ENCODE measurements at places on chromosomes 5 and 9.

- no peak for DNase-seq
Measured at GRCh38 chr9:73824671-73825070, 672.5 kb upstream of the RORB start.

DNA sequence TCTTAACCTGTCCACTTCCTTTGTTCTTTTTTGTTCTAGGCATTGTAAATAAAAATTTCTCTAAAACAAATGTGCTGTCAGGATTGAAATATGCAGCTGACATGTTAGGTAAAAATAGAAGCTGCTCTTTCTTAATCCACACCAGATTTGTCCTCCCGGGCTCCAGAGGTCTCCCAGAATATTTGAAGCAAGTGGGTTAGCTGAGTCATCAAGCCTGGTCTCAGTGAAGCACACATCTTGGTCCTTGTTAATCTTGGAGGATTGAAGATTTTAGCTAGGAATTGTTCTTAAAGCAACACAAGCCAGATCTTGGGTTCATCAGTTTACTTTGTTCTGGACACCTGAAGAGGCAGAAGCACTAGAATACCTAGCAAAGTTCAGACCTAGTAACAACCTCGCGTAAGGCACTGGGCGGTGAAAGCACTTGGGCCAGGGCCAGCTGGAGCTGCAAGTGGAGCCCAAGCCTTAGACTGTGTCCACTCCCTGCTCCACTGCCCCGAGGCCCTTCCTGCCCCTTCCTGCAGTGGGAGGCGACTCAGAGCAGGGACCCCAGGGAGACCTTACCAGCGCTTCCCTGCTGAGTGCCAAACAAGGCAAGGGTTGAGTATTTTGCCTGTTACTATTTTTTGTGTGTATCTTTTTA, 36.5 kb downstream of the HABP4 start:
- no peak for DNase-seq

GRCh38 chr5:1801222-1801966, at the start of gene NDUFS6:
TSS of gene NDUFS6 (plus strand) at chr5:1801407. CDS start at chr5:1801418, 11 bp downstream.
- peak; percentile 76 for DNase-seq

GRCh38 chr9:131676431-131676972, 63.4 kb downstream of the RAPGEF1 start:
- no peak for DNase-seq

- no peak for DNase-seq
Measured at GRCh38 chr5:68740226-68740910, 353.4 kb upstream of the SLC30A5 start.

- no peak for DNase-seq
Measured at GRCh38 chr5:138649316-138649720, 74.1 kb upstream of the HSPA9 start.

DNA sequence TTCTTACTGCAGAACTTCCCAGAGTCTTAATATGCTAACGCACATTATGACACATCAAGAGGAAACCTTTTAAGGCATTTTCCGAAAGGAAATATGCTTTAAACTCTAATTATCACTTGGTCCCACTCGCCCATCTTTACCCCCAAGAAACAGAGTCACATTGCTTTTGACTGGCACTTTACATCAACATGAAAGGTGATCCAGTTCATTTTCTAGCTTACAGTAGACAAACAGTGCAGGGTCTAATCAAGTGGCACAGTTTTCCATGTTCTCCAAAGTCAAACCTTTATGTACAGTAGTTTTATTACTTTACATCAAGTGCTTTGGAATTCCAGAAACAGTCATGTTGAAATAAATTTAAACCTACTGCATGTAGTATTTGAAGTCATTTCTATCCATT, 12.0 kb downstream of the RAB14 start:
- DNase-seq, result no peak

DNA sequence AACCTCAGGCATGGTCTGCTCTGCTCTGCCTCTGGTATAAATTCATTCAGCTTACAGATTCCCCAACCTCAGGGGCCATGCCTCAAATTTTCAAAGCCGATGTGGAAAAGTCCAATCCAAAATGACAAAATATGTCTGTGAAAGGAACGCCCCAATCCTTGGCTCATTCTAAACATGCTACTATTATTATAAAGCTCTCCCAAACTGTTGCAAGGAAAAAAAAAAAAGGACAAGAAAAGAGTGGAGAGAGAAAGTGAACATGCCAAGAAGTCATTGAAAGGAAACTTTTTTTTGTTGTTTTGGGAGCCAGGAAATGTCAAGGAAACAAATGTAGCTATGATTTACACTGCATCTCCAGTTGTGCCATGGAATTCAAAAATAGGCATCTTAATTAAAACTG, 3.8 kb downstream of the COL23A1 start:
- DNase-seq, result no peak

GRCh38 chr9:88258024-88258423, 119.7 kb upstream of the SPATA31C2 start:
- DNase-seq, result no peak

- DNase-seq, result no peak
Measured at GRCh38 chr5:139676951-139677735, 29.0 kb downstream of the CXXC5 start.

GRCh38 chr5:59922220-59922619, 28.7 kb upstream of the PDE4D start:
- DNase-seq, result no peak
